LNCaP clone FGC (cell line): ENCODE measurements at places on chromosomes 7 and 10.

GRCh38 chr7:47651355-47652317 lies 69.7 kb upstream of the TNS3 start:
- no peak for DNase-seq

DNA sequence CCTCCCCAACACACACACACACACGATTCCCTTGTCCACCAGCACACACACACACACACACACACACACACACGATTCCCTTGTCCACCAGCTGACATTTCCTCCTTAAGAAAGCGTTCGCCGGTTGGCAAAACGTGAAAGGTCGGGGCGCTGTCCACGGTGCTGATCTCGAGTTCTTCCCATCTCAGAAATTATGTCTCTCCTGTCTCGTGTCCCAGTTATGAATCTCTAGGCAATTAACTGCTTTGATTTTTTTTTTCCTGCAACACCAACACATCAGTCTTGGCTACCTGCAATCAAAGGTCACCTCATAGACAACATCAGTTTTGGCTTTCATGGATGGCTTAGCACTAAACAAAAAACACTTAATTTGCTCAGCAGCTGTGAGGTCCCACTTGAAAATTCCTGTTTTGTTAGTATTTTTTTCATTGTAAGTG lies 1.9 kb downstream of the INA start:
- peak; percentile 19 for DNase-seq

GRCh38 chr7:142603870-142604448 lies 145.3 kb upstream of the PRSS1 start:
- peak; percentile 27 for DNase-seq

GRCh38 chr7:4093483-4093882 lies 588.6 kb upstream of the FOXK1 start:
- DNase-seq: no peak

DNA sequence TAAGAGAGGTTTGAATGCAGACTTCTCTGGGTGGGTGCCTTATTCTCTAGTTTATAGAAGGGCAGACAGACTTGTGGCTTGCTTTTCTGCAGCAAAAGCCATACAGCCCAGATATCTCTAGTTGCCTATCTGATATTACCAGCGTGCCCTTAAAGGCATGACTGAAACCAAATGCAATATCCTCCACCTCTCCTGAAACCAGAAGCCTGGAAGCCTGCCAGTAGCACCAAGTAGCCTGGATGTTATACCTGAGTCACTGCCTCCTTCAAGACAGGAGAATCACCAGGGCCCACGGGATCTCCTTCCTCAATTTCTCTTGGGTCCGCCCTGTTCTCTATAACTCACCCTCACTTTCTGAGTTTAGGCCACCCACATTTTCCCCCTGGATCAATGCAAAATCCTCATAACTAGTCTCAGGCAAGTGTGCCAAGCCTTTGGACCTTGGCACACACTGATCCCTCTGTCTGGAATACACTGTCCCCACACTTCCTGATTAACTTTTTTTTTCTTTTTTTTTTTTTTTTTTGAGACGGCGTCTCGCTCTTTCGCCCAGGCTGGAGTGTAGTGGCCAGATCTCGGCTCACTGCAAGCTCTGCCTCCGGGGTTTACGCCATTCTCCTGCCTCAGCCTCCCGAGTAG lies 638.4 kb downstream of the GALNT17 start:
- no peak for DNase-seq

GRCh38 chr10:95263864-95264226 lies 27.0 kb downstream of the PDLIM1 start:
- DNase-seq: no peak
